ENCODE measurements at places on chromosomes 5 and 9.

GRCh38 chr9:131635285-131635684 lies 90.0 kb downstream of the PRRT1B start:
- peak; percentile 91 for DNase-seq

GRCh38 chr9:136438548-136439480 lies 831 bp downstream of the INPP5E start:
- peak; percentile 74 for DNase-seq

GRCh38 chr9:26893030-26893676 lies 551 bp upstream of the CAAP1 start:
- no peak for DNase-seq

- no peak for DNase-seq
Observed at GRCh38 chr5:170216257-170216864, 16.4 kb upstream of the C5orf58 start.

- no peak for DNase-seq
Observed at GRCh38 chr9:123784518-123784917, 145.4 kb downstream of the DENND1A start.

DNA sequence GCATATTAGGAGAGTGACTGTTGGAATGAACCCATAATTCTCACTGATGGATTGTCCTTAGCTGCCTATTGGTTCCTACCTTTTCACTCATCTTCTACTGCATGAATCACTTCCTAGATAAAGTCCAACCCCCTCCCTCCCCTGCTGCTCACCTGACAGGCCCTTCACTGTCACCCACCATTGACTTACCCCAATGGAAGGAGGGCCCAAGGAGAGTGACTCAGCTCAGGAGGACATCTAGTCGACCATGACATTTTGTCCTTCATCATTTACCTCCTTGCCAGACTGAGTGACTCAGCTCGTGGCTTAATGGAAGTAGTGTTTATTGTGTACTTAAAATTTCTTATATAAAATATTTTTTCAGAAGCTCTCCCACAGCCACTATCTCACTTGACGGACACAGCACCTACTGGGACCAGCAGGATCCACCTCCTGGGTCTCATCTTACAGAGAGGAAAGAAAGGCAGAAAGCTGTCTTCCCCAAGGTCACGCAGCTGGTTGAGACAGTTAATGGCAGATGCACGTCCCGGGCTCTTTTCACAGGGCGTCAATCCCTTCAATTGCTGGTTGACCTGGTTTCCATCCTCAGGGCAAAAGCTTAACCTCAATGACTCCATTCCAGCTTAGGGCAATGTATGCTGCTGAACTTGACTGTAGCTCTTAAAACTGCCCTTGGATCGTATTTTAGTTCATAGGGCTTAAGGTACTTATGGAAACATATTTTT lies 142.3 kb downstream of the MARCHF11 start:
- no peak for DNase-seq

- DNase-seq: no peak
Observed at GRCh38 chr9:98781588-98782383, 14.6 kb downstream of the ANKS6 start.

- no peak for DNase-seq
Observed at GRCh38 chr9:120895951-120896350, 19.0 kb upstream of the PHF19 start.

- no peak for DNase-seq
Observed at GRCh38 chr9:85334228-85334627, 407.5 kb downstream of the AGTPBP1 start.

DNA sequence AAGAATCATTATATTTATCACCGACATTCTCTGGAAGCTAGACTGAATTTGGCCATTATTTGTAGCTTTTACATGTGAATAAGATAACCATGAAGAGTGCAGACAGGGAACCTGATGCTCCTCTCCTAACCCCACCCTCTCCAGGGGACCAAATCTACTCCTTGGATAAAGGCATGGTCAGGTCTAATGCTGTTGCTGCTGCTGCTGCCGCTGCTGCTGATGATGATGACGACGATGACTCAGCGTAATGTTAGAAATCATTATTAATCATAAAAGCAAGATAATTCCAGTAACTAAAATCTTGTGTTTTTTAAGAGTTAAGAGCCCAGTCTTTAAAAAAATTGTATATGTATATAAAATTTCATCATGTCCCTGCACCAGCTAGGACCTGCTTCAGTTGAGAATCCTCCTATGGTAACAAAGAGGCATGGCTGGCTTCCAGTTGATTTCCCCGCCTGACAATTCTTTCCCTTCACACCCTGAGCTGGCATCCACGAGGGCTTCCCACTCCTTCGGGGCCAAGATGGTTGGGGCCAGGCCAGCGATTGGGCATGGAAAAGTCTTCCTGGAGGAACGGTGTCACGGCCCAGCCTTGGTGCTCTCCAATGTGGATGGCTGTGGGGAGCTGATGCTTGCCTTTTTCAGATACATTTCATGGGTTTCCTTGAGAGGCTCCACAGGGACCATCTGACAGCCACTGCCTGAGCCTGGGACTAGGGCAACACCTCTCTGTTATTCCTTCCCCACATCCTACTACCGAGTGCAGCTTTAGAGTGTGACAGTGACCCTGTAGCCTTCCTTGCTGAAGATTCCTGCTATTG lies 400.0 kb downstream of the CTNND2 start:
- DNase-seq: no peak

GRCh38 chr9:120619751-120620655 lies 40.0 kb upstream of the CDK5RAP2 start:
- peak; percentile 48 for DNase-seq

GRCh38 chr5:172111852-172112225 lies 76.2 kb downstream of the STK10 start:
- DNase-seq: peak; percentile 50

GRCh38 chr5:66209794-66210193 lies 65.7 kb downstream of the SREK1 start:
- no peak for DNase-seq

- DNase-seq: no peak
Observed at GRCh38 chr5:556909-557441, 32.7 kb upstream of the SLC9A3 start.

DNA sequence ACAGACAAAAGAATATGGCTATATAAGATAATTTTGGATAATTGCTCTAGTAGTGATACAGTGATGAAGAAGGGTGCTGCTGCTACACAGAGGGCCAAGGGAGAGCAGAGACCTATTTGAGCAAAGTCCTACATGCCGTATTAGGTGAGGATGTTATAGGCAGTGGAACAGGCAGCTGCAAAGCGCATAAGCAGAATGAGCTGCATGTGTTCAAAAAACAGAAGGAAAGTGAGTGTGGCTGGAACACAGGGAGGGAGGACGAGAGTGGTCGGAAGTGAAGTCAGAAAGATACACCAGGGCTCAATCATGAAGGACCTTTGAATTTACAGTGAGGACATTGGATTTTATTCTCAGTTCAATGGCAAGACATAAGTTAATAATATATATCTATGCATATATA lies 35.4 kb downstream of the ITGA2 start:
- no peak for DNase-seq

DNA sequence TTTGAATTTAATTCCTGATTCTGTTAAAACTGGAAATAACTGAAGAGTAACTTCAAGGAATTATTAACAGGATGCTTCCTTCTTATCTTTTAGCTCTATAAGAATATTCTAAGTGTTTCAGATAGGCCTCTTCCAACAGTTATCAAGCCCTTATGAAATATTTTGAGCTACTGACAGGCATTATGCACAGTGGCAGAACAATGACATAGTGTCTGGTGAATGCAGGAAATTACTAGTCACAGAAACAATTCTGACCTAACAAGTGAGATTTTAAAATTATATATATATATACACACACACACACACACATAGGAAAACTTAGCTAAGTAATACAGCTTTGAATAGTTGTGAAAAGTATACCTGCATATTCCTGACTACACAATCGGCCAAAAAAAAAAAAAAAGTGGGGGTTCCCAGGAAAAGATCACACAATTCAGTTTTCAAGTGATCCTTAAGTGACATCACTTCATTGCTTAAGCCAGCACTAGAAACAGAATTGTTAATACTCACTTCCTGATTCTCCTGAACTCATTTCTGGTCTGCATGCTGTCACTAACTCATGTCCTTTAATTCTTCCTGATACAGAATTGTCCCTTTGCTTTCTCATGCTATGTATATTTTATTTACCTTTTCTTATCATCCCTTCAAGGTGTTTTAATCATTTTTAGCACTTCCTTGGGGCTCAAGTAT lies 77.3 kb downstream of the SLC25A46 start:
- DNase-seq: no peak

- no peak for DNase-seq
Observed at GRCh38 chr9:4260661-4261060, 39.2 kb downstream of the GLIS3 start.

GRCh38 chr9:117672369-117672768 lies 31.8 kb upstream of the TLR4 start:
- DNase-seq: no peak

DNA sequence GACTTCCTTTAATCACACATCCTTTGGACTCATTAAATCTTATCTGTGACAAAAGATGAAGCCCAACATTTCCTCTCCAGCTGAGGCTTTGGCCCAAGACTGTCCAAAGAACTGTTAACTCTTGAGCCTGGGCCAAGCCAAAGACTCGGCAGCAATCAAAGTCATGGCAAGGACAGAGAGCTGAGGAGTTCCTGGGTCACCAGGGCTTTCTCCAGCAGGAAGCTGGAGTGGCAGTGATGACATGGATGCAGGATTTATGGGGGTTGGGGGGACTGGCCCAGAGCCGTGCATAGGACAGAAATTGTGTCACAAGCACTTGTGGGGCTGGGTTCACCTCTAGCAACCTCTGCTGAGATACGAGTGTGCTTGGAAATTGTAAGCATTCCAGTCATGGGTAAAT lies 440.3 kb downstream of the PLK2 start:
- DNase-seq: no peak

- DNase-seq: no peak
Observed at GRCh38 chr9:88676644-88677043, 141.7 kb downstream of the NXNL2 start.

- DNase-seq: peak; percentile 53
Observed at GRCh38 chr9:98255061-98255577, 330 bp downstream of the TBC1D2 start.

DNA sequence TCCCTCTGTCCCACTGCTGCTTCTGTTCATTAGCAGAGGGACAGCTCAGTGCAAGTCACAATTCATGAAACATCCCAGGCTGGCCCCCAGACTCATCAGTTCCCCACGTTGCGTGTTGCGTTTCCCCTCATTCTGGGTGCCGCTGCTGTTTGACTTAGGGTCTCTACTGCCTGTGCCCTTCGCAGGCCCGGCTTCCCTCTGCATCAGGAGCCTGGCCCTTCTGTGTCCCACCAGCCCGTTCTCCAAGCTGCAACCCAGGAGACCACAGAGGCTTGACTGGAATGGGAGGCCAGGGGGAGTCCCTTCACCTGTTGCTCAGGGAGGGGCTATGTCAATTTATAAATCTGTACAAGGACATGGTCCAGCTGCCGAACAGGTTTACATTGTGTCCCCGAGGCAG lies 53.9 kb upstream of the SUSD3 start:
- no peak for DNase-seq

DNA sequence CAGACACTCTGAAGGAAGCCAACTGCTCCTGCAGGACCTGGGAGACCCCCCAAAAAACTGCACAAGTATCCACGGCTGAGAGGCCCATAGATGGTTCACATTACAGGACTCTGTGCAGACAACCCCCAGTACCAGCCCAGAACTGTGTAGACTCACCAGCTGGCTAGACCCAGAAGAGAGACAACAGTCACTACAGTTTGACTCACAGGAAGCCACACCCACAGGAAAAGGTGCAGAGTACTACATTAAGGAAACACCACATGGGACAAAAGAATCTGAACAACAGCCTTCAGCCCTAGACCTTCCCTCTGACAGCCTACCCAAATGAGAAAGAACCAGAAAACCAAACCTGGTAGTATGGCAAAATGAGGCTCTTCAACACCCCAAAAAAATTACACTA lies 281.2 kb upstream of the RGMB start:
- DNase-seq: no peak

DNA sequence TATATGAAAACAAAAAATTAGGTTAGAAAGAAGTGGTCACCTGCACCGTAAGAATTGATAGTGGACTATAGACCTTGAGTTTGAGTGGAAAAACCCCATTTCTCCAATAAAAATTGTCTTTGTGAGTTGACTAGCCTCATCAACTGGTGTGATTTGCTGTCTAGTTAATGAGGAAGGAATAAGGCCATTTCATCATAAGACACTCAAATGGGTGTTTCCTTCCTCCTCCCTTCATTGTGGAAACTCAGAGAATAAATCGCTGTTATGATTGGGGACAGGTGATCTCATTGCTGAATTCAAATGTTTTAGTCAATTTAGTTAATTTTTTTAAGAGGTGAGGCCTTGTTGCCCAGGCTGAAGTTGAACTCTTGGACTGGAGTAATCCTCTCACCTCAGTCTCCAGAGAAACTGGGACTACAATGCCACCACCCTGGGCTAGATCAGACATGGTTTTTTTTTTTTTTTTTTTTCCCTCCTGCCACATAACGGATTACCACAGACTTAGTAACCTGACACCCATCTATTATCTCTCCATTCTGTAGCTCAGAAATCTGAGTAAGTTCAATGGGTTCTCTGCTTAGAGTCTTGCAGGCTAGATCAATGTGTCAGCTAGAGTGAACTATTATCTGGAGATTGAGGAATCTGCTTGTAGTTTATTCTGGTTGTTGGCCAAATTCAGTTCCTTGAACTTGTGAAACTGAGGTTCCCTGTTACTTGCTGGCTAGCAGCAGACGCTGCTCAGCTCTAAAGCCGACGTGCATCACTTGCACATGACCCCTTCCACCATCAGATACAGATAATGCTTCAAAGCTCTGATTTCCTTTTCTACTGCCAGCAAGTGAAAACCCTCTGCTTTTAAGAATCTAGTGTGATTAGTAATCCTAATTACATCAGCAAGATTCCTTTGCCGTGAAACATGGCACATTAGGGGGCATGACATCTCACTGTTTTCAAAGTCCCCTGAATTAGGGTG lies 663.8 kb upstream of the CDH9 start:
- DNase-seq: no peak

DNA sequence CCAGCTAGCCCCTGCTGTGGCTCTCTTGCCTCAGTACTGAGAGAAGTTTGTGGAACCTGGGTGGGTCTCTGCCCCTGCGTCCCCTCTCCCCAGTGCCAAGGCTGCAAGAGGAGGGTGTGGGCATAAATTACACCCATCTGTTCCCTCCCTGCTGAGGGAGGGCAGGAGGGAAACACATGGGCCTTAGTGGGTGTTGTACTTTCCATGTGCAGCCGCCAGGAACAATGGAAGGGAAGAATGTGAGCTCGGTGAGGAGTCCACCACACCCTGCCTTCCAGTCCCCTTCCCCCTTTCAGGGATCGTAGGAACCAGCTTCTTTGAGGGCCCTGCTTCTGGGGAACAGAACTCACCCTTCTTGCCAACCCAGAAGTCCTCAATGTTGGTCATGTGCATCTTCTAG lies 138.2 kb upstream of the KLF4 start:
- DNase-seq: no peak

GRCh38 chr9:108803428-108804065 lies 52.2 kb downstream of the ACTL7B start:
- DNase-seq: no peak

- no peak for DNase-seq
Observed at GRCh38 chr9:103266064-103266463, 270.9 kb downstream of the CYLC2 start.

DNA sequence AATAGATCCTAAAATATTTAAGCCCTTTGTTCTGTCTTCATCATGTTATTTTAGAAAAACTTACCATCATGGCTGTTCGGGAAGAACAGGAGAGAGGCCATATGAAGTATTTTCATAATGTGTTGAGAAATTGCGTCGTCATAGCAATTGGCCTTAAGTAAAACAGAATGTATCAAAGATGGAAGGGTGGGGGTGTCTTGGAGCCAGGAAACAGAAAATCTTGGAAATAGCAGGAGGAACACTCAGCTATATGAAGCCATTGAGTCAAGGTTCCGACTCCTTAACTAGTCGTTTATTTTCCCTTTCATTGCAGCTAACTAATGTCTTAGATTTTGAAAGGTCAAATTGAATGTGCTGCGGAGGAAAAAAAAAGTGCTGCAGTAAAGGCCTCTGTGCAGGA lies 1.3 kb downstream of the SPTAN1 start:
- DNase-seq: peak; percentile 36

Data from AG08396 (cell line).